ENCODE measurements at places on chromosomes 6 and 20. TPM values are rescaled to one million over a fixed set of nuclear protein-coding genes. Genes with fewer than 3 reads are reported as not detected.

Gene LIN28B
- polyA plus RNA-seq: 0.05 TPM

Gene WFDC5
- not detected for polyA plus RNA-seq

Gene SRF
- 57.1 TPM for polyA plus RNA-seq

Gene FBXO30
- 12.1 TPM for polyA plus RNA-seq

Gene ELOVL4
- 2.3 TPM for polyA plus RNA-seq

Gene SNX14
- polyA plus RNA-seq: 42.9 TPM

Gene ACTL10
- polyA plus RNA-seq: 0.33 TPM

Gene SLC12A5
- 0.52 TPM for polyA plus RNA-seq

Gene PCNA
- 49.0 TPM for polyA plus RNA-seq

- DNase-seq: no peak
Measured at GRCh38 chr6:56643379-56644089, 845 bp upstream of the DST start.

DNA sequence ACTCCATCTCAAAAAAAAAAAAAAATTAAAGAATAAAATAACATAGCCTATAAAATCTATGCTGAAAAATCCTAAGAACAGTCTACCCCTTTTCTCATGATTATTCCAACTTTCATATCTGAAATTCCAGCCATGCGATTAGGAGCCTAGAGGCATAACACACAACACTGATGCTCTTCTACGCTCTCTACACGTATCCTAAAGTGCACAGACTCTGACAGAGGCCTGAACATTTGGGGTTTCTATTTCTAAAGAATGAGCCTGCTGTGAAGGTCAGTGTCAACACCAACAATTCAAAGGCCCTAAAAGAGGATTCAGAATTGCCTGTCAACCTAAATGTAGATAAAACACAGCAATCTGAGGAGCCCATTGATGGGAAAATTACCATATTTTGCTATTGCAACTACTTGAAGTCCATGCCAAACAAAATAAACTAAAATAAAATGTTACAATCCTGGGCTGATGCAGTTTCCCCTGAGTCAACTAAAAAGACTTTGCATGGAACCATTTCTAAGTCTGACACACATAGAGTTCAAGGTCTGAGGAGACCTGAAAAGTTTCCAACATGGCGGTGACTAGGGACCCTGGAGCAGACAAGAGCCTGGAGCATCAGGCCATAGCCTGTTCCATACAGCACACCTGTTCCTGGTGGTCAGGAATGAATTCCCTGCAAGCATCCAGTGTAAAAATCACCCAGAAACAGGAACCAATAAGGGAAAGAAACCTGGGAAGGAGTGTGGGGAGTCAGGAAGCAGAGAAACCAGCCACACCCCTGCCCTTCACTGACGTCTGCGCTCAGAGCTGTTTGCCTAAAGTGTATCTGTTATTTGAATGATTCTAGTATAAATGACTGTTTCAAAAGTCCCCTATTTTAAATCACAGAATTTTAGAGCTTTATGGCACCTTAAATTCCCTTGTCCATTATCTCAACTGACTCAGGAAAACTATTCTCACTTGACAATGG is 11.8 kb downstream of the NINL start:
- DNase-seq: no peak

GRCh38 chr20:20720158-20720557 is 7.7 kb upstream of the RALGAPA2 start:
- no peak for DNase-seq

GRCh38 chr6:14720411-14721102 is 525.3 kb upstream of the JARID2 start:
- DNase-seq: no peak

DNA sequence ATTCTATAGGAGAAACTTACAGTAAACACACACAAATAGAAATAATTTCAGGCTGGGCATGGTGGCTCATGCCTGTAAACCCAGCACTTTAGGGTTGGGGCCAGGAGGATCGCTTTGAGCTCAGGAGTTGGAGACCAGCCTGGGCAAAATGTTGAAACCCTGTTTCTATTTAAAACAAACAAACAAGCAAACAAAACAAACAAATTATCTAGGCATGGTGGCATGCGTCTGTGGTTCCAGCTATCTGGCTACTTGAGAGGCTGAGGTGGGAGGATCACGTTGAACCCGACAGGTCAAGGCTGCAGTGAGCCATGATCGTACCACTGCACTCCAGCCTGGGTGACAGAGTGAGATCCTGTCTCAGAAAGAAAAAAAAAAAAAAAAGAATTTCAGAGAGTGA is 64.0 kb downstream of the NHLRC1 start:
- DNase-seq: no peak

DNA sequence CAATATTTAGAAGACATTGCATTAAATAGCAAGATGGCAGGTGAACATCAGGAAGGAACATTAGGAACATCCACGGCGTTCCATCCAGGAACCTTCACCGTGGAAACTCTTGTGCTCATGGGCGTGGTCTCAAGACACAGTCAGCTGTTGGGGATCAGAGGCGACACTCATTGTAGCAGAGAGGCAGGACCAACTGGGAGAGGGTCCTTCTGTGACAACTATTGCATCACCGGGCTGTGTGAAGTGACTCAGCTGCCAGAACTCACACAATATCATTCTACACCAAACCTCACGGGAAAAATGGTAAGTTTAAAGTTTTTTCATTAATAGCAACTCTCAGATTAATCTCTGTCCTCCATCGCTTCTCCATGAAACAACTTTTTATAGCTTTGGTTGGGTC is 334.8 kb upstream of the SULF2 start:
- DNase-seq: no peak

DNA sequence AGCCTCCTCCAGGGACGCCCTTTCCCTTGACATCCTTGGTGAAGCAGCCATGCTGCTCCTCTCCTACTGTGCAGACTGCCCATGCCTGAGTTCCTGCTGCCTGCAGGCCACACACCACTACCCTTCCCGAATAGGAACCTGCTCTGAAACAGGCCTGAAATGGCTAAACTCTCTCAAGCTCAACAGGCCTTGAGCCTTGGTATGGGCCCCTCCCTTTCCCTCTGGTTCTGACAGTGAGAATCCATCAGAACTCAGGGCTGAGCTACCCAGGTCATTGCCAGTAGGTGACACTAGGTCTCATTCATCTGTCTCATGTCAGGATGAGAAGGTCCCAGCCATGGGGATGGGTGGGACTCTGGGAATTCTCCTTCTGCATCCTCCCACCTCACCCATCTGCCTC is 25.7 kb downstream of the RAET1L start:
- no peak for DNase-seq

DNA sequence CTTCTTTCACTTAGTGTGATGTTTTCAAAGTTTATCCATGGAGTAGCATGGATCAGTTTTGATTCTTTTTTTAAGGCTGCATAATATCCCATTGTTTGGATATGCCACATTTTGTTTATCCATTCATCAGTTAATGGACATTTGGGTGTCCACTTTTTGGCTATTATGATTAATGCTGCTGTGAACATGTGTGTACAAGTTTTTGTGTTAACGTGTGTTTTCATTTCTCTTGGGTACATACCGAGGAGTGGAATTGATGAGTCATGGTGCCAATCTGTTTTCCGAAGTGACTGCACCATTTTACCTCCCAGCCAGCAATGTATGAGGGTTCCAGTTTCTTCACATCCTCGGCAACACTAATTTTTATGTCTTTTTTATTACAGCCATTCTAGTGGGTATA is 78.4 kb upstream of the CCDC28A start:
- no peak for DNase-seq

DNA sequence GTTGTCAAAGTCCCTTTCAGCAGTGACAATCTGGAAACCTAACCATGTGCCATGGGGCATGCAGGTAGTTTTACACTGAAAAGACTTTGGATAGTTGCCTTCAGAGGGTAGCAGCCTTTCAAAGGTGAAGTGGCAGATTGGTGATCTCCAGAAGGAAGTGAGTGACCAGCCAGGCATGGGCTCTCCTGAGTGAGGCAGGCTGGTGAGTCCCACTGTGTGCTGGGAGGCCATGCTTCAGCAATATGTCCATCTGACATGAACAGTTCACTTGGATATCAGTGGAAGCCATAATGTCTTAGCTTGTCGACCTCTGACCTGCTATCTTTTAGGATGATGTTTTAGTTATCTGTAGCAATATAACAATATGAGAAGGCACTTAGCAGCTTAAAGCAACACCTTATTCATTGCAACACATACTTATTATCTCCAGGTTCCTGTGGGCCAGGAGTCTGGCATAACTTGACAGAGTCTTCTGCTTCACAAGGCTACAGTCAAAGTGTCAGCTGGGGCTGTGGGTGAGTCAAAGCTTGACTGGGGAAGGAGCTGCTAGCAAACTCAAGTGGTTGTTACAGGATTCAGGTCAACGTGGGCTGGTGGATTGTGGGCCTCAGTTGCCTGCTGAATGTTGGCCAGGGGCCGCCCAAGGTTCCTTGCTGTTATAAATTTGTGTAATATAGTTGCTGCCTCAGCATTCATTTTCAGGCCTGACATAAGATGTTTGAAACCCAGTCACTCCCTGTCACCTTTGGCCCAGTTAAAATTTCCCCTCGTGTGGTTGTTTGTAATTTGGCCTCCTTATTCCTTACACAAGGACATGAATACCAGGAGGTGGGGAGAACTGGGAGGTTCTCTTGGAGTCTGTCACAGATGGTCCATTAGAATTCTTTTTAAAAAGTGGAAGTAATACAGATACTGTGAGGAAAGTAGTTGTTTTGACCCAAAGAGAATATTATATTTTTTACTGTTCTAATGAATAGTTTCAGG is 100.2 kb downstream of the UST start:
- DNase-seq: no peak

DNA sequence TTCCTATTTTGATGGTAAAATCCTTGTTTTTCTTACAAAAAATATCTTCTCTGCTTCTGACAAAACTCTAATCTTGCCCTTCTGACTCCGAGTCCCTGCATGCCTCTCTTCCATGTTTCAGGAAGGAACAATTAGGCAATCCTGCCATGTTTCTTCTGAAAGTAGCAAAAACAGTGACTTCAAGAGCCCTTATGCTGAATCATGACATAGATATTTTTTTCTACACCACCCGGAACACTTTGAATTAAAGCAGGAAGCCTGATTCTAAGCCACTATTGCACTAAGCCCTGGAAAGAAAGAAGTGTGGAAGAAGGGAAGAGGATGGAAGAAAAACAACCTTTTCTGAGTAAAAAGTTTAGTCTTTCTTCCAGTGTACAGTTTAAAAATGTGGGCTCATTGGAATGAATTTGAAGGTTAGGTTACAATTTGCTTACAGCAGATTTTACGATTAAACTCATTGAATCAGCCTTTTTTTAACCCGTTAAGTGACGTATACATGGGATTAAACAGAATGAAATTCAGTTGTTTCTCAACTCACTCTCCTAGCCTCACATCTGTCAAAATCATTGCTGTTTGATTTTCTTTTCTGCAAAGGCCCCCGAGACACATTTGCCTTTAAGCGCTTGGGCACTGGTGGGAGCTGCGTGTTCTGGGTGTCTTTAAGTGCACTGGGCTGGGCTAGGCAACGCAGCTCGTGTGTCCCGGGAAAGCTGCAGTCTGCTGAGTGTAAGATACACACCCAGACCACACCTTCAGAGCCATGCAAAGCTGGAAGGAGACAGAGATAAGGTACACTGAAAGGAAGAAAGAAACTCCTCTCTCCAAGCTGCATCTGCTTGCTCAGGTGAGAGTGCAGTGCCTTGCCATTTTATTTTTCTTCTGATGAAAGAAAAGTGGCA is 159.4 kb upstream of the CITED2 start:
- DNase-seq: no peak

DNA sequence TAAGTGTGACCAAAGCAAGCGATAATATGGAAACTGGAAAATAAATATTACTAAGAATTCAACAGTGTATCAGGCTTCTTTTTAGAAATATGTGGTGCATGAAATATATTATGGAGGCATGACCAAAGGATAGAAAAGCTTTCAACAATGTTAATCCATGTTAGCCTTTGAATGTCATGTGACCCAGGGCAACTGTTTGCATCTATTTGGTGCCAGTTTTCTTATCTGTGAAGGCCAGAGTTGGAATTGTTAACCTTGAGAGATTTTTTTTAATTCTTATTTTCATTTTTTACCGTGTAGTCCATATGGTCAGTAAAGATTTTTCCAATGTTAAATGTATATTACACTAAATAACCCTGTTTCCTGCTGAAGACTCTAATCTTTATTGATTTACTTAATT is 411.1 kb downstream of the BCKDHB start:
- DNase-seq: no peak

DNA sequence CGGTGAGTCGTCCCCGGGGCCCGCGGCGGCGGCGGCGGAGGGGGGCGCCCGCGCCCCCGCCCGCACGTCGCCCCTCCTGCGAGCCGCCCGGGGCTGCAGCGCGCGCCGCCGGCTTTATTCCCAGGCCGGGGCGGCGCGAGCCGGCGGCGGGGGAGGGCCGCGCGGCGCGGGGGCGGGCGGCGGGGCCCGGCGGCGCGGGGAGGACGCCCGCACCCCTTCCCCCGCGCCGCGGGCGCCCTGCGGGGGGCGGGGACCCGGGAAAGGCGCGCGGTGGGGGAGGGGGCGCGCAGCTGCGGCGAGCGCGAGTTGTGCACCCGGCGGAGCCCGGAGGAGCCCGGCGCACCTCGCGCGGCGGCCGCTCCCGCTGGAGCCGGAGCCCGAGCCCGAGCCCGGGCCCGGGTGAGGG is 646 bp downstream of the HMGA1 start:
- no peak for DNase-seq

- no peak for DNase-seq
Measured at GRCh38 chr20:366041-366718, 14.4 kb upstream of the TRIB3 start.

DNA sequence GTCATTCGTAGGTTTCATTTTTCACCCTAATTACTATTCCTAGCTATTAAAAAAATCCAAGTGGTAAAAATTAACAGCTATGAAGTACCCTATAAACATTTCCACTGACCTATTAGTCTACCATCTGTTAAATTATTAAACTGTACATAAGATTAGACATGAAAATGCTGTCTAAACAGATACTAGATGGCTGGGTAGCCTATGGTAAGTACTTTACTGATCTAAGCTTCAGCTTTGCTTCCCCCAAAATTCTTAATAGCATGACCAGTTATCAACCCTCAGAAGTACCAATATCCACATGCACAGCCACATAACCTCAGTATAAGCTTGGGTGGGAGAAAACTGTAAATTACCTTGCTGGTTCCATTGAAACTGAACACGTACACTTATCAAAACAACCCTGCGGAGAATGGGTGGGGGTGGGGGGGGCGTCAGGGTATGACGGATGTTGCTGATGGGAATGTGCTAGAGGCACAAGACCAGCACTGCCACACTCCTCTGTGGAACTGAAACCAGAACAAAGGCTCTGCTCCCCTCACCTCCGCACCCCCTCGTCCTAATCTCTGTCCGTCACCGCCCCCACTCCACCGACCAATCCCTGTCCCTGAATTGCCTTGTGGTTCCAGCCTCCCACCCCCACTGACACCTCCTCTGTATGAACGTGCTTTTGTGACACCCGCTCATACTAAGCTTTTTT is 45.3 kb downstream of the B4GALT5 start:
- no peak for DNase-seq

DNA sequence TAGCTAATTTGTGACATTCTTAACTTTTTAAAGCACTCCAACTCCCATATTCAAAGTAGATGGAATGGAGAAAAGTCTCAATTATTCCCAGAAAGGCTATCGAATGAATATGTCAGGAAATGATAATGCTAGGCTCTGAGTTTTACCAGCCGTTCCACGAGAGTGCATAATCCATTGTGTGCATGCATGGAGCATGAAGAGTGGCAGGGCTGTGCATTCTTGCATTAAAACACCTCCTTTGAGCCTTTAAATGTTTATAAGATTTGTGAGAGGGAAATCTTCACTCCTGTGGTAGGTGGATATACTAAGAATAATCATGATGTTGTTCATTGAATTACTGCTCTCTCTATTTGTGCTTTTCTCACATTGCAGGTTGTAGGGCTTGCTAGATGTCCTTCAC is 178.3 kb downstream of the CARMIL1 start:
- DNase-seq: no peak
